ENCODE measurements at places on chromosomes 13 and 19. TPM values are rescaled to one million over a fixed set of nuclear protein-coding genes. Genes with fewer than 3 reads are reported as not detected.

DNA sequence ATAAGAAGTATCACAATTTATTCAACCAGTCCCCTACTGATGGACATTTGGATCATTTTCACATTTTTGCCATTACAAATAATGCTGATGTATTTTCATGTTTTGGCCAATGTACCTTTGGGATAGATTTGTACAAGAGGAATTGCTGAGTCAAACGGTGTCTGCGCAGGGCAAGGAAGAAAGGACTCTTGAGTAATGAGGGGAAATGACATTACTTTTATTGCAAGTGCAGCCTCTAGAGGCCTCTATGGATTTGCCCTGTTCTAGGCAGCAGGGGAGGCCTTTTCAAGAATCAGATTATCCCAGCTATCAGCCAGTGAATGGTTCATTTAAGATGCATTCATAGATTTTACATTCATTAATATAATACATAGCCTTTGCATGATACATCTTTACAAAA lies 32.9 kb upstream of the GTF3A start:
- H3K27me3 ChIP-seq = peaks cover 1% of the 10 kb centered on the region
- H3K36me3 ChIP-seq = no peaks in the 10 kb centered on the region
- DNase-seq = no peak
- no peak overlapping the region for H3K4me3 ChIP-seq
- H3K4me1 ChIP-seq = no peaks in the 10 kb centered on the region

GRCh38 chr13:85590231-85590931 lies 208.8 kb downstream of the SLITRK6 start:
- no peak for DNase-seq
- no peaks in the 10 kb centered on the region for H3K4me1 ChIP-seq
- no peaks in the 10 kb centered on the region for H3K27me3 ChIP-seq
- H3K27ac ChIP-seq = no peak overlapping the region
- H3K36me3 ChIP-seq = no peaks in the 10 kb centered on the region

GRCh38 chr13:40612041-40612440 lies 54.4 kb downstream of the FOXO1 start:
- H3K36me3 ChIP-seq = no peaks in the 10 kb centered on the region
- no peak overlapping the region for H3K27ac ChIP-seq
- no peak for DNase-seq
- no peaks in the 10 kb centered on the region for H3K27me3 ChIP-seq
- H3K4me3 ChIP-seq = no peak overlapping the region

DNA sequence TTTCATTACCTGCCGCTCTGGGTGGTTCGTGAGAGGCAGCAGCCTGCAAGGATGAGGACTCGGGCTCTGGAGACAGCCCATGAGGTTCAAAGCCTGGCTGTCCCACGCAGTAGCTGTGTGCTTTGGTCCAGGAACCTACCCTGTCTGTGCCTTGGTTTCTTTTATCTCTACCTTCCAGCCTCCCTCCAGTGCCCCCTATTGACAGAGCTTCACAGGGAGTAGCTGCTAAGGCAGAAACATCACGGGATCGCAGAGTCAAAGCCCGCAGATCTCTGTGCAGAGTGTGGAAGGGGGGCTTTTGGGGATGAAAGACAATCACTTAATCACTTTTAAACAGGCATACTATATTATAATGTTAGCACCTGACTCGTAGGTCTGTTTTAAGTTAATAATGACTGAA lies 16.2 kb downstream of the ZNF71 start:
- H3K4me3 ChIP-seq = no peak overlapping the region
- H3K27me3 ChIP-seq = no peaks in the 10 kb centered on the region
- DNase-seq = no peak
- H3K4me1 ChIP-seq = no peaks in the 10 kb centered on the region
- H3K27ac ChIP-seq = no peak overlapping the region

- H3K4me3 ChIP-seq = no peak overlapping the region
- no peaks in the 10 kb centered on the region for H3K4me1 ChIP-seq
- no peaks in the 10 kb centered on the region for H3K27me3 ChIP-seq
- H3K36me3 ChIP-seq = no peaks in the 10 kb centered on the region
These were observed 88.8 kb downstream of the LMO7 start for GRCh38 chr13:75724752-75725517.

LGALS7B gene
- total RNA-seq = not detected

GRCh38 chr13:51950722-51951121 lies 60.5 kb downstream of the ATP7B start:
- H3K4me1 ChIP-seq = no peaks in the 10 kb centered on the region
- DNase-seq = no peak
- no peaks in the 10 kb centered on the region for H3K36me3 ChIP-seq
- H3K27me3 ChIP-seq = no peaks in the 10 kb centered on the region

- peak within 1 kb of the TSS; percentile 93 for H3K27ac ChIP-seq
- H3K36me3 ChIP-seq = no peaks in the 10 kb centered on the region
- peak within 1 kb of the TSS; percentile 92 for H3K4me3 ChIP-seq
These were observed at the start of gene DPY19L3 for GRCh38 chr19:32405431-32406160. Gene DPY19L3 (plus strand): TSS chr19:32405770. CDS start chr19:32408254, 2,484 bp downstream.

DNA sequence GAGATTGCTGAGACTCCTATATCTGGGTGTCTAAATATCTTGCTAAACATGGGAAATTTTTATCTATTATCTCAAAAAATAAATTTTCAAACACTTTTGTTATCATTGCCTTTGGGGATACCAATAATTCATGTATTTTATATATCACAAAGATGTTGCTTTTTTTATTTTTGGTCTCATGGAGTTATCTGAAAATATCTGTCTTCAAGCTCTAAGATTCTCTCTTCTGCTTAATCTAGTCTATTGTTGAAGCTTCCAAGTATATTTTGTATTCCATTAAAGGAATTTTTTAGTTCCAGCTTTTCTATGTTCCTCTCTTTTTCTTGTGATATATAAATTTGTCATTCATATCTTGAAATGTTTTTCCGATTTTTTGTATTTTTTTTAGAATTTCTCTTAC lies 812.0 kb downstream of the DACH1 start:
- H3K27me3 ChIP-seq = no peaks in the 10 kb centered on the region
- no peaks in the 10 kb centered on the region for H3K36me3 ChIP-seq
- no peaks in the 10 kb centered on the region for H3K4me1 ChIP-seq
- no peak for DNase-seq
- no peak overlapping the region for H3K4me3 ChIP-seq

GRCh38 chr13:40152145-40152544 lies 496.7 kb downstream of the COG6 start:
- no peaks in the 10 kb centered on the region for H3K4me1 ChIP-seq
- no peaks in the 10 kb centered on the region for H3K27me3 ChIP-seq
- no peaks in the 10 kb centered on the region for H3K36me3 ChIP-seq
- no peak overlapping the region for H3K4me3 ChIP-seq
- H3K27ac ChIP-seq = no peak overlapping the region
- peak; percentile 51 for DNase-seq

GRCh38 chr19:21308773-21309172 lies 20.4 kb downstream of the ZNF708 start:
- DNase-seq = no peak
- no peaks in the 10 kb centered on the region for H3K27me3 ChIP-seq
- H3K27ac ChIP-seq = no peak overlapping the region
- no peak overlapping the region for H3K4me3 ChIP-seq
- H3K36me3 ChIP-seq = no peaks in the 10 kb centered on the region

SLC8A2 gene
- 0.72 TPM for total RNA-seq

ZNF792 gene
- 13.5 TPM for total RNA-seq

GRCh38 chr19:925087-925525 lies 729 bp upstream of the ARID3A start:
- H3K27me3 ChIP-seq = no peaks in the 10 kb centered on the region
- peak; percentile 72 for DNase-seq
- H3K36me3 ChIP-seq = no peaks in the 10 kb centered on the region
- H3K4me3 ChIP-seq = peak overlapping the region; percentile 77

GRCh38 chr19:42512743-42513304 lies 15.5 kb downstream of the CEACAM1 start:
- H3K4me1 ChIP-seq = no peaks in the 10 kb centered on the region
- no peak overlapping the region for H3K4me3 ChIP-seq
- no peak for DNase-seq
- H3K27me3 ChIP-seq = no peaks in the 10 kb centered on the region

DNA sequence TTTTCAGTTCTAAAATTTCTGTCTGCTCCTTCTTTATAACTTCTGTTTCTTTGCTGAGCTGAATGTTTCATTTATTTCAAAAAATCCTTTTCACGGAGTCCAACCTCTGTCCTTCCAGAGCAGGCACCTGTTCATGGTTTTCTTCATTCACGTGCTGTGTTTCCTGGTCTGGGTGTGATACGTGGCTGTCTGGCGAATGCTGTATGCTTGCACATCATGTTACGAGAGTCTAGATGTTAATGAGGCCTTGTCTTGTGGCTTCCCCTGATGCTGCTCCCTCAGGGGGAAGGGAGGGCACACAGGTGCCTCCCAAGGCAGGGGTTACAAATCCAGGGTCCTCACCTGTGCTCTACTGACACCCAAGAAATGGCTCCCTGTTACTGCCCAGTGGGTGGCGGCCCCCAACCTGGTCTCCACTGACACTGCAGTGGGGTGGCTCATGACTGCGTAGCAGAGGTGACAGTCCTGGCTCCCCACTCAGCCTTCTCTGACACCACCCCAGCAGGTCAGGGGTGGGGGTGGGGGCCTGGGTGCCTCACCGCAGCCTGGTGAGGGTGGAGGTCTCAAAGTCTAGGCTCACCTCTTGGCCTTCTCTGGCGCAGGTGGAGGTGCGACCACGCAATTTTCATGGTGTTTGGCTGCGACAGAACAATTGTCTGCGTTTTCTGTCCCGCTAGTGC lies 20.1 kb upstream of the RAB20 start:
- no peak for DNase-seq
- H3K4me3 ChIP-seq = no peak overlapping the region
- H3K36me3 ChIP-seq = no peaks in the 10 kb centered on the region
- H3K27ac ChIP-seq = no peak overlapping the region
- H3K27me3 ChIP-seq = no peaks in the 10 kb centered on the region

GRCh38 chr19:40150170-40150569 lies 41.1 kb upstream of the MAP3K10 start:
- DNase-seq = no peak
- no peak overlapping the region for H3K27ac ChIP-seq
- H3K27me3 ChIP-seq = no peaks in the 10 kb centered on the region

- DNase-seq = no peak
- no peaks in the 10 kb centered on the region for H3K27me3 ChIP-seq
- H3K4me1 ChIP-seq = no peaks in the 10 kb centered on the region
- H3K36me3 ChIP-seq = no peaks in the 10 kb centered on the region
- H3K27ac ChIP-seq = no peak overlapping the region
These were observed 40.6 kb downstream of the CCDC122 start for GRCh38 chr13:43838909-43839308.

GRCh38 chr13:52118595-52118994 lies 10.3 kb downstream of the NEK5 start:
- no peak overlapping the region for H3K4me3 ChIP-seq
- no peak overlapping the region for H3K27ac ChIP-seq
- H3K27me3 ChIP-seq = no peaks in the 10 kb centered on the region
- no peaks in the 10 kb centered on the region for H3K4me1 ChIP-seq
- H3K36me3 ChIP-seq = no peaks in the 10 kb centered on the region

- no peaks in the 10 kb centered on the region for H3K4me1 ChIP-seq
- no peaks in the 10 kb centered on the region for H3K36me3 ChIP-seq
- H3K27ac ChIP-seq = no peak overlapping the region
- no peak for DNase-seq
- H3K4me3 ChIP-seq = no peak overlapping the region
- no peaks in the 10 kb centered on the region for H3K27me3 ChIP-seq
These were observed 429.0 kb upstream of the MIR17HG start for GRCh38 chr13:90918536-90918935.

GRCh38 chr13:101846249-101846648 lies 393.8 kb downstream of the ITGBL1 start:
- no peak overlapping the region for H3K4me3 ChIP-seq
- DNase-seq = no peak
- no peaks in the 10 kb centered on the region for H3K27me3 ChIP-seq
- no peaks in the 10 kb centered on the region for H3K36me3 ChIP-seq

ZNF610 gene
- total RNA-seq = 3.2 TPM

DNA sequence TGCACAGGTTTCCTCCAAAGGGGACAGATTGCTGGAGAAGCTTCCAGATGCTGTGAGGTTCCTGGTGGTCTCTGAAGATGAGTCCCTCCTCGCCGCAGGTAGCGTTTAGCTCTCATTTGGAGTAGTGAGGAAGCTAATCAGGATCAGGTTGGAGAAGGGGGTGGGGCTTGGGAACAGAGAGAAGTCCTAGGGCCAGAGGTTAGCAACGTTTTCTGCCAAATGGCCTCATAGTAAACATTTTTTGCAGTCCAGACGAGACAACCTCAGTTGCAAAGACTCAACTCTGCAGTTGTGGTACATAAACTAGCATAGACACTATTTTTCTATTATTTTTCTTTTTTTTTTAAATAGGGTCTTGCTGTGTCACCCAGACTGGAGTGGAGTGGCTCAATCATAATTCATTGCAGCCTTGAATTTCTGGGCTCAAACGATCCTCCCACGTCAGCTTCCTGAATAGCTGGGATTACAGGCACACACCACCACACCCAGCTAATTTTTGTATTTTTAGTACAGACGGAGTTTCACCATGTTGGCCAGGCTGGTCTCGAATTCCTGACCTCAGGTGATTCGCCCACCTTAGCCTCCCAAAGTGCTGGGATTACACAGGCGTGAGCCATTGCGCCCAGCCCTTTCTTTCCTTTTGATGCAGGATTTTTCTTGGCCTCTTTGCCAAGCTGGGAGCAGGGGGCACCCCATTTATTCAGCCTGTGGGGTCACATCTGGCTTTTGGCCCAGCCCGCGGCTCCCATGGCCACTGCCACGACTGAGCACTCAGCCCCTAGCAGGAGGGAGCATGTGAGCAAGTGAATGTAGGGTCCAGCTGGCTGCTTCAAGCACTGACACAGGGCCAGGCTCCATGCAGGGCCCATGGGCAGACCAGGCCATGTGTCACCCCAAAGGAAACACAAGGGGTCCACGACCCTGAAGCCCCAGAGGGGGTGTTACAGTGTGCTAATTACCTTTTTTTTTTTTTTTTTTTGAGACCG lies 34.4 kb upstream of the SIN3B start:
- no peaks in the 10 kb centered on the region for H3K4me1 ChIP-seq
- H3K36me3 ChIP-seq = no peaks in the 10 kb centered on the region
- DNase-seq = no peak

SRRM5 gene
- total RNA-seq = 0.52 TPM

ANKRD10 gene
- 275 TPM for total RNA-seq

GRCh38 chr19:6374711-6375410 lies 872 bp downstream of the PSPN start:
- no peak overlapping the region for H3K4me3 ChIP-seq
- no peak overlapping the region for H3K27ac ChIP-seq
- H3K4me1 ChIP-seq = no peaks in the 10 kb centered on the region
- DNase-seq = no peak
- no peaks in the 10 kb centered on the region for H3K27me3 ChIP-seq

DNA sequence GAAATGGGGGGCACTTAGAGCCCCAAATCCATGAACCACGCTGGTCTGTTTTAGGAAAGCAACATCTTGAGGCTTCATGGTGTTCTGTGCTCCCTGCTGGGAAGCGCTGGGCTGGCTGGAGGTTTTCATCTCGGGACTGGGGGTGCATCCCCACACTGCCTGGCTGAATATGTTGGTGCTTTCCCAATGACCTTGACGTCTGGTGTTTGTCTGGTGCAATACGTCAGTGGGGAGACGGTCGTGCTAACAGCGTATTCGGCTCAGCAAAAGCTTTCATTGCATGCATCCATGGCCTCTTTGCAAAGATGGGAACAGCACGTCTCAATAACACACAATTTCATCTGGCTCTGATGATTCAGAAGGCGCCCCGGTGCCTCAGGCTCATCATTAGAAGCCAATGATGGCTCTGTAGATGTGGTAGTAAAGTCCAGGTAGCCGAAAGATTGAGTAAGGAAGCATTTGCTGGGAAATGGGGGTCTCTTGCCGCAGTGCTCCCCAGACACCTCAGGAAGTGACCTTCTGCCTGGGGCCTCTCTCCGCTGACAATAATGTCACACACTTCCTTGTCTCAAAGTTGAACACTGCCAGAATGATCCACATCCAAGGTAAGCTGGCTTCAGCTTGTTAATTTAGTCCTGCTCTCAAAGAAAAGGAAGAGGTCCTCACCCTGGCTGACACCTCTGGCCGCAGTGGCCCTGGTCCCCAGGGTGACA lies 97.7 kb downstream of the ING1 start:
- H3K4me3 ChIP-seq = no peak overlapping the region
- H3K36me3 ChIP-seq = no peaks in the 10 kb centered on the region
- H3K27ac ChIP-seq = no peak overlapping the region
